ENCODE measurements at places on chromosomes 12 and 14. TPM values are rescaled to one million over a fixed set of nuclear protein-coding genes. Genes with fewer than 3 reads are reported as not detected.

GRCh38 chr12:124190312-124191023, 104.4 kb upstream of the RFLNA start:
- no peak for DNase-seq

GRCh38 chr12:28189784-28190320, 404 bp upstream of the CCDC91 start:
- DNase-seq, result no peak

The CLEC6A gene
- total RNA-seq, result not detected

GRCh38 chr12:16608946-16609539, 3.1 kb upstream of the LMO3 start:
- DNase-seq, result no peak

The SYCP3 gene
- not detected for total RNA-seq

DNA sequence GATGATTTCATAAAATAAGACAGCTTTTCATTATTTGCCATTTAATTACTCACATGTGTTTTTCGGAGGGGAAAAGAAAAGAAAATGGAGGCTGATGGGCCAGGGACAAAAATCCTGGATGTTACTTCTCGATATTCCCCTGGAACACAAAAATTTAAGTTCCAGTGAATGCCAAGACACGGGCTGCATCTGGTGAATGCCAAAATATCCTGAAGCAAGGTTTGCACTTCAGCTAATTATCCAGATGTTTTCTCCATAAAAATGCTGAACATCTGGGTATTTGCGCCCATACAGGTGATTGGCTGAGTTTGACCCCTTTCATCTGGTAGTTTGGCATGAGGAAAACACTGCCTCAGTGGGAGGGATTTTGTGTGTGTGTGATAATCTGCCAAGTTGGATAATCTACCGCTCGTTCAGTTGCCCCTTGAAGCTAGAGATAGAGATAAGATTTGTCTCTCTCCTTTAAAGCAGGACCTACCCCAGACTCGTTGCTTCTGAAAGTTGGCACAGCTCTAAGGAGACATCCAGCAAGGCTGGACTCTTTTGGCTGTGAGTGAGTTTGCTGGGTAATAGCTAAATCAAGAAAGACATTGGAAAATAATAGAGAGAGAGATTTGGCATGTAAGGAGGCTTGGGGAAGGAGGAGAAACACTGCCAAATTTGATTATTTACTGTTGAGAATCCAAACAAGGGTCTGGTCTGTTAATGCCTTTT, 390.0 kb downstream of the EGLN3 start:
- no peak for DNase-seq

DNA sequence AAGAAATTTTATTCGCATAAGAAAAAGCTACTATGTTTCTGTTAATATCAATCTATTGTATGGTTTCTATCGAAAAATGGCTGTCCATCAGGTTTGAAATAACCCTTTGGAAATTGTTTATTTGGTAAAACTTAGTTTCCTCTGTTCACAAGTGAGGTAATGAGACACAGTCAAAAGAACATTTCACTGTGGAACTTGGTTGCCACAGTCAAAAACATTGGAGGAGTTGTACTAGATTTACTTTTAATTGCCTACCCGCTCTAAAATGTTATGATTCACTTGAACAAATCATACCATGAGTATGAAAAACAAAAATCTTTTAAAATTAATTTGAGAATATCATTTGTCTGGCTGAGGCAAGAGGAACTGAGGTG, 46.5 kb downstream of the ITPR2 start:
- no peak for DNase-seq

DNA sequence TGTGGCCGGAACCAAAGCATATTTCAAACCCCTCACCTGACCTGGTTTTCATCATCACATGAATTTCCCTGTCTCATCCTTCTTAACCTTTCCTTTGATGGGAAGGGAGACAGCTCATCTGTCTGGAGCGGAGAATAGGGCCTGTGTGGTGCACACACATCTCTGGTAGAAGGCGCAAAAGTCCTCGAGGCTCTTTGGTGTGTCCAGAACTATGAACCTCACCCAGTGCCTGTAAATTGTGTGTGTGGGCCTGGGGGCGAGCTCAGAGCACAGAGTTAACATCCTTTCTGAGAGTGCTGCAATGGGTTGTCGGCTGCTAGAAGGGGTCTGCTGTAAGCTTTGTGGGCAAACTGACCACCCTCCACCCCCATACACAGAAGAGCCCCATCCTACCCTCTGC, 749 bp downstream of the GALNT6 start:
- no peak for DNase-seq

- DNase-seq, result no peak
Measured at GRCh38 chr14:50874757-50875156, 2.9 kb downstream of the ABHD12B start.

DNA sequence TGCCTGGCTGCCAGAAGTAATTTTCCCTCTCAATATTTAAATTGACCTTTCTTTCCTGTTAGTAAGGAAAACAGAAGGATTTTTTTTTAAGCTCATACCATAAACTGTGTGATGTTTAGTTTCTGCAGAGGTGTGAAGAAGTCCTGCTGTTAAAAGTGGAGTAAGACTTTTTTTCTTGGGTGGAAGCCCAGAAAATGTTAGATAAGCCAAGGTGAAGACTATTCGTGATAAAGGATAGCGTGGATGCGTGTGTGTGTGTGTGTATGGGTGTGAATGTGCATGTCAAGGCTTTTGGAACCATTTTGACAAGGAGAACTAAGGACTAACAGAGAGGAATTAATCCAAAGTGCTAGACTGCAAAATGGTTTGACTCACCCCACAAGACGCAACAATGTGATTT, 152.9 kb upstream of the SEL1L start:
- no peak for DNase-seq

The LMO3 gene
- 6.6 TPM for total RNA-seq

The SLC38A6 gene
- 13.7 TPM for total RNA-seq

GRCh38 chr14:52879958-52880357, 70.9 kb downstream of the FERMT2 start:
- no peak for DNase-seq

DNA sequence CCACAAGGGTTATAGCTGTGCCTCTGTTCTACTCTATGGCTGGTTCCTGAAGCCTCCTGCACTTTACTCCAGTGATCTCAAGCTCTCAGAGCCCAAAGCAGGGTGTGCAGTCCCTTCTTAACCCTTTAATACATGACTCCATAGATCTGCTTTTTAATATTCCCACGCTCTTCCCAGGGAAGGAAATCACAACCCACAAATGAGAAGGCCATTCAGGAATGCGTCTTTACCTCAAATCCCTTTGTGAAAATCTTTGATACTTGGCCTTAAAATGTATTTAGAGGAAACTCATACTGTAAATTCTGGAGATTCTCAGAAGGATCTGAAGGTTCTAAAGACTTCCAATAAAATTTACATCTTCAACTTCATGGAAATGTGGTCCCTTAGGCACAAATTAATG, 17.0 kb downstream of the NID2 start:
- DNase-seq, result no peak

DNA sequence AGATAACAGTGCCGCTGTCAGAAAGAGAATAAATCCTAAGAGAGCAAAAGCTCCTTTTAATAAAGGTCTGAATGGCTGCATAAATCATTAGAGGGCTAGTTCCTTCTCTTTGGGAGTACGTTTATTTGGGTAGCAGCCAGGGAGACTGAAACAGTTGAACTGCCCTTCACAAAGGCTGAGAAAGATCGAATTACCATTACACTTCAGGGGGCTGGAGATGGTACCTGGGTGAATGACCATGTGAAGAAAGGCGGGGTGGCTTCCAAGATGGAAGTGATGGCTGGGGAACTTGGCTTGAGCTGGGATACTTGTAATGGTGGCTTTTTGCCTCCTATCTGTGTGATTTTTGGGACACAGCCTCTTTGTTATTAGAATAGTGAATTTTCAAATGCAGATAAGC, 1.7 kb upstream of the FGD4 start:
- no peak for DNase-seq

DNA sequence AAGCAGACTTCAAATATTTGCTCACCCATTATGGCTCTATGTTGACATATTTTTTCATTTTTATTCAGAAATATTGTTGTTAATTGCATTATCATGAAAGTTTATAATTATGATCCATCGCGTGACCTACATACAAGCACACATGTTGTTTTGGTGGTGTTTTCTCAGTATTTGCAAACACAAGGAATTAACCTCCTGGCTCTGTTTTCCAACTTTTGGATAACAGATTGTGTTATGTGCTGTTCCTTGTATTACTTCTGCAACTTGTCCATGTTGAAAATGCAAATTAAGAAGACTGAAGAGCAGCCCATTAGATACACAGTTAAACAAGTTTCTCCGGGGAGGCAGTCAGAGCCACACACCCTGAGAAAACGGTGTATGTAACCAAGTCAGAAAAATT, 201.2 kb downstream of the SEC23A start:
- DNase-seq, result no peak

The ERP27 gene
- total RNA-seq, result 1.2 TPM

DNA sequence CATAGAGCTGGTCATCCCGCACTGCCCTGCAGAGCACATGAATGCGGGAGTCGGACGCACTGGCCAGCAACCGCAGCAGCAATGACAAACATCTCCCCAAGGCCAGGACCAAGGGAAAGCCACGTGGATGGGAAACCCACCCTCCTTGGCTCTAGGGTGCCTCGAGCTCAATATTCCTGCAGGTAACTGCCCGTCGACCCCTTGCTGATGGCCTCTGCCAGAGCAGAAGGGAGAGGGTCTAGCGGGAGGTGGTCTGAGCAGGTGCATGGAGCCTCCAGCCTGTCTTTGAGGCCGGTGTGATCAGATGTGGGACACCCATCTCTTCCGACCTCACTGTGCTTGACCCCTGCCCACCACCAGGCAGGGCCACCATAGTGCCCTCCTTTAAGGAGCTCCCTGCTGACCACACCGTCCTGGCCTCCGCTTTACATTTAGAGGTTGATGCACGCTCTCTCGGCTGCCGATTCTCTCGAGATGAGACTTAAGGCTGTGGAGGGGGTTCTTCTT, 89.7 kb downstream of the PIWIL1 start:
- DNase-seq, result no peak

GRCh38 chr12:91769736-91770135, 375.9 kb downstream of the BTG1 start:
- DNase-seq, result no peak

The SERPINA1 gene
- 332 TPM for total RNA-seq

DNA sequence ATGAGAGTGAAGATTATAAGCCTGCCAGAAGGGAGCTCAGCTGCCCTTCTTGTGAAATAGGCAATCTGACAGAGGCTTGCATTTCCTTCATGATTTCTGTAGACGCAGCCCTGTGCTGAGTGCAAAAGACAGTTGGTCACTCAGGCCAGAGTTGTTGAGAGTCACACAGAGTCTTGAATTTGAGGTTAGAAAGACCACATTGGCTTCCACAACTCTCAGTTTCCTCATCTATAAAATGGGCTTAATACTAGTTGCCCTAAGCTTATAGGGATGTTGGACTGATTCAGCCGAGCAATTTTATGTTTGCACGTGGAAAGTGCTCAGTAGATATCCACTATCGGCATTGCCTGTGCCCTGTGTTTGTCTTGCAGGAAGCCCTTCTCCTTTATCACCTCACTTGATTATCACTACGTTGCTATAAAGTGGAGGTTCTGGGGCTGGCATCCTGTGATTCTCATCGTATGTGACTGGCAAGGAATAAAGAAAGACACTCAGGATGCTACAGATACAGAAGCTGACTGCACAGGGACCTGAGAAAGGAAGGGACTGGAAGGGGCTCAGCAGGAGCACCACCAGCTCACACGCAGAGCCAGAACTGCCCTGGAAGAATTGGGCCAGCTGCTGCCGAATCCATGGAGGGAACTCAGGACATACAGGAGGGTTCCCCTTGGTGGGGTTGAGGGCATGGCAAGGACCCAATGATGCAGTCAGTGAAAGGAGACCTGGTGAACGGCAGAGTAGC, 19.8 kb upstream of the SERPINA4 start:
- DNase-seq, result no peak

The RBMS2 gene
- 10.7 TPM for total RNA-seq

DNA sequence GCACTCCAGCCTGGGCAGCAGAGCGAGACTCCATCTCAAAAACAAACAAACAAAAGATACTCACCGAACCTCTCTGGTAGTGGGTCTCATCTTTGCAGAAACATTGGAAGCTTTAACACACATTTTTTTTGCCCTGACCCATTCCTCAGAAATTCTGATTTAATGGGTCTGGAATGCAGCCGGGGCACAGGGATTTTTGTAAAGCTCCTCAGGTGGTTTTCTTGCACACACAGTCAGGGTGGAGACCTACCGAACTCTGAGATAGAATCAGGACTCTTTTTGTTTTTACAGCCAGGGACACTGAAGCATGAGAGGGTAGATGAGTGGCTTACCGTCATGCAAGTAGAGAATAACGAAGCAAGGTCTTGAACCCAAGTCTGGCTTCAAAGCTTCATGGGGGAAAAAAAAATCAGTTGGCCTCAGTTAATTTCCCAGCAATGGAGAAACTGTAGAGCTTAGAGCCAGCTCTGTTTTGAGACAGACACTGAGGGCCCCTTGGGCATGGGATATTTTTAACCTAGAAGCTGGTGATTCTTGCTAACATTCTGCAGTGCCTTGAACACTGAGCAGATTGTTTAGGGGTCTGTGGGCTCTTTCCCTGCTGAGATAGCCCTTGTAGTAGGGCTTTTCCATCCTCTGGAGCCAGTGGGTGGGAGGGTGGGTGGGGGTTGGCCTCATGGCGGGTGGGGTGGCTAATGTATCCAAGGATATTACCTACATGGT, 4.8 kb downstream of the RNU4-2 start:
- no peak for DNase-seq

DNA sequence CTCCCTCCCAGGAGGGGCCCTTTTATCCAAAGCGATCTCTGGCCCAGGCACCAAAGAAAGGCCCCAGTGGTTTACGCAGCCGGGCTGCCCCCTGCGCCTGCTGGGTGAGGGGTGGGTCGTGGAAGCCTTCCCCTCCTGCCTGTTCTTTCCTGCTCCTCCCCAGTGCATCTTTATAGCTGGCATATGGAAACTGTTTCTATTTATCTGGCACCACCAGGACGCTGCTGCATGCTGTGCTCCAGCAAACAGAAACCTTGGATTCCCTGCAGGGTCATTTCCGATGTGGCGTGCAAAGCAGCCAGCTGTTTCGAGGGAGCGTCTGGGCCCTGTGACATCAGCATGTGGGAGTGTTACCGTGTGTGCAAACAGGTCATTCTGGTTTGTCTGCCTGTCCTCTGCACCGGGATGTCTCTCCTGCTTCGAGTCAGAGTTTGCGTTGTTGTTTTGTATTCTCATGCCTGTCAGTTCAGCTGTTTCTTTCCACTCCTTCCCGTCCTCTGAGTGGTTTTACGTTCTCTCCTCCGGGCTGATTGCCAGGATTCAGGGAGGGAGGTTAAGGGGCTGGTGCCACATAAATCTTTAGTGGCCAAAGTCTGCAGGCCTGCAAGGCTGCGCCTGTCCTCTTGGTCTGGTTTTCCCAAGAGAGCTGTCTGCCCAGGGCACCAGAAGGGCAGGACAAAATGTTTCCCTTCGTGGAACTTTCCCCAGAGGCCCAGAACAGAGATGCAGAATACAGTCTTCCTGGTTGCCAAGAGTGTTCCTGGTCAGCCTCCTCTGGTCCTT, 24.6 kb downstream of the TPCN1 start:
- no peak for DNase-seq

The FAIM2 gene
- total RNA-seq, result 4.7 TPM

The TEX52 gene
- not detected for total RNA-seq

The IL23A gene
- 5.8 TPM for total RNA-seq

DNA sequence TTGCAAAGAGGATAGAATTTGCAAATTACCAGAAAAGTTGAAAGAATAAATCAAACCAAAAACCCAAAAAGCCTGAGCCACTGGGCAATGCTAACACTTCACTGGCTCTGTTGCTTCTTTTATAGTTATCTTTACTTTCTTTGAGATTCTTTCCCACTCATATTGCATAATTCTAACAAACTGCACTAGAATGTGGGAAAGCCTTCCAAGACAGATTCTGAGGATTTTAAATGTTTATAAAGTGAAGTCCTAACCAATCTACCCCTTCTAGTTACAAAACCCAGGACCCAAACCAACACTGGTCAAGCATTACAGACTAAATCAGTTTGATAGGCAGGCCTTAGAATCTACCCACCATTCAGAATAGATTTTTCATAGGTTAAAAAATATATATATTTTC, 150.9 kb downstream of the MED13L start:
- no peak for DNase-seq

Measured in Peyer's patch (tissue), 4 donors.